ENCODE measurements at places on chromosomes 4 and X.

GRCh38 chr4:107834241-107834794 lies 9.6 kb downstream of the SGMS2 start:
- no peak for DNase-seq

DNA sequence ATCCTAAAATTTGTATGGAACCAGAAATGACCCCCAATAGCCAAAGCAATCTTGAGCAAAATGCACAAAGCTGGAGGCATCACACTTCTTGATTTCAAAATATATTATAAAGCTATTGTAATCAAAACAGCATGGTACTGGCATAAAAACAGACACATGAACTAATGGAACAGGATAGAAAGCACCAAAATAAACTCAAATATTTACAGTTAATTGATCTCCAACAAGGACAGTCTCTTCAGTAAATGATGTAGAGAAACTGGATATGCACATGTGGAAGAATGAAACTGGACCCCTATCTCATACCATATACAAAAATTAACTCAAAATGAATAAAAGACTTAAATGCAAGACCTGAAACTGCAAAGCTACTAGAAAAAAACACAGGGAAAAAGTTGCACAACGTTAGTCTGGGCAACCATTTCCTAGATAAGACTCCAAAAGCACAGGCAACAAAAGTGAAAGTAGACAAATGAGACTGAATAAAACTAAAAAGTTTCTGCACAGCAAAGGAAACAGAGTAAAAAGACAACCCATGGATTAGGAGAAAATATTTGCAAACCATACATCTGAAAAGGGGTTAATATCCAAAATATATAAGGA lies 64.9 kb downstream of the CD99L2 start:
- no peak for DNase-seq

DNA sequence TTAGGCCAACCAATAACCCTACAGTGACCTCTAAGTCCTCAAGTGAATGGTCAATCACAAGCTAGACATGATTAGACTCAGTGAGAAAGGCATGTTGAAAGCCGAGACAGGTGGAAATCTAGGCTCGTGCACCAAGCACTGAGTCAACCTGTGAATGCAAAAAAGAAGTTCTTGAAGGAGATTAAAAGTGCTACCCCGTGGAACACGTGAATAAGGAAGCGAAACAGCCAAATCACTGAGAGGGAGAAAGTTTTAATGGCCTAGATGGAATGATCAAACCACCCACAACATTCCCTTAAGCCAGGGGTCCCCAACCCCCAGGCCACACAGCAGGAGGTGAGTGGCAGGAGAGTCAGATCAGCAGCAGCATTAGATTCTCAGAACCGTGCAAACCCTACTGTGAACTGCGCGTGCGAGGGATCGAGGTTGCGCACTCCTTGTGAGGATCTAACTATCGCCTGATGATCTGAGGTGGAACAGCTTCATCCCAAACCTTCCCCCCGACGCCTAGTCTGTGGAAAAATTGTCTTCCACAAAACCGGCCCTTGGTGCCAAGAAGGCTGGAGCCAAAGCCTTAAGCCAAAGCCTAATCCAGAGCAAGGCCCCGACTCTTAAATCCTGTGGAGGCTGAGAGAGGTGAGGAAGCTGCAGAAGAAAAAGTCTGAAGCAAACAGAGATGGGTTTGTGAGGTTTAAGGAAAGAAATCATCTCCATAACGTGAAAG lies 19.5 kb upstream of the PDE6B start:
- DNase-seq, result no peak

DNA sequence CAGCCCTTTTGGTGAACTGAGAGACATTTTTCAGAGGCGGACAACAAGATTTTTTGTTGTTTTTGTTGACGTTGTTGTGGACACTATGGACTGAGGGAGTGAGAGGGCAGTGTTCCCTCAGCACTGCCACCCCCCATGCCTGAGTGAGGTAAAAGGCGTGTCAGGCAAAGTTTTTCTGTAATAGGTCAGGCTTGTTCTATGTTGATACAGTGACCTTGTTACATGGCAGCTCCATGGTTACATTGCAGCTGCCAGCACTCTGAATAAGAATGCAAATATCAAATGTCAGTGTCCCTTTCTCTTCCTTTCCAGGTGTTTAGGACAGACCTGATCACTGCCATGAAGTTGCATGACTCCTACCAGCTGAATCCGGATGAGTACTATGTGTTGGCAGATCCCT lies 36.6 kb downstream of the JADE1 start:
- no peak for DNase-seq

- DNase-seq, result no peak
These were observed 19.7 kb downstream of the QDPR start for GRCh38 chr4:17492058-17492741.

GRCh38 chr4:89397441-89397840 lies 89.8 kb upstream of the GPRIN3 start:
- DNase-seq, result no peak

- DNase-seq, result no peak
These were observed 54.9 kb downstream of the WDR19 start for GRCh38 chr4:39237179-39237578.

- DNase-seq, result no peak
These were observed 97.4 kb downstream of the NLGN4X start for GRCh38 chrX:6131287-6131686.

DNA sequence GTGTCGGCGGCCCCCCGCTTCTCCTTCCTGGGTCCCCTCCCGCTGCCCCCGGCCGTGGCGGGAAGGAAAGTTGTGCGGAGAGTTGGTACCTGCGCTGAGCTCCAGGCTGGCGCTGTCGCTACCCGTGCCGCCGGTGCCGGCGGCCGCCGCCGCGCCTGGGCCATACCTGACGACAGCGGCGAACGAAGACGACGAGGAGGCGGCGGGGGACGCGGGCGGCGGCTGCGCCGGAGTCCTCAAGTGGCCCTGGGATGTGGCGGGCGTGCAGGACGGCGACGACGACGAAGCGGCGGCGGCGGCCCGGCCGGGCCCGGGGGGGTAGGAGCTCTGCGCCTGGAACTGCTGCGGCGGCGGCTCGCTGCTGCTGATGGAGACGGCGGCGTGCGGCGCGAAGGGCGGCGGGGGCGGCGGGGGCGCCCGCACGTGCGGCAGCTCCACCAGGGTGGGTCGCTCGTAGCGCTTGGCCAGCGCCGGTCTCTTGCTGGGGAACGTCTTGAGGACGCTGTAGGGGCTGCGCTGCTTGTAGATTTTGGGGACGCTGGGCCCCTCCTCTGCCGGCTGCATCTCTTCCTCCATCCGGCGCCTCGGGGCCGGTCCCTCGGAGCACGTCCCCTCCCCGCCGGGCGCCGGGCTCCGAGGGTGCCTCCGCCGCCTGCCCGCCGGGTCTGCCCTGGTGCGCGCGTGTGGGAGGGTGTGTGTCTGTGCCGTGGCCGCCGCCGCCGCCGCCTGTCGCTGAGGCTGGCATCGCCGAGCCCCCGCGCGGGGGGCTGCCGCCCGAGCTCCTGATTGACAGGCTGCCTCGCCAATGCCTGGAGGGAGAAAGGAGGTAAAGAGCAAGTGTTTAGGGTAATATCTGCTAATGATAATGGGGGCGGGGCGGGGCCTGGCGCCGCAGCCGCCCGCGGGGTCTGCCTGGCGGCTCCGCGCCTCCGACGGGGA lies 618 bp downstream of the BEND4 start:
- no peak for DNase-seq

DNA sequence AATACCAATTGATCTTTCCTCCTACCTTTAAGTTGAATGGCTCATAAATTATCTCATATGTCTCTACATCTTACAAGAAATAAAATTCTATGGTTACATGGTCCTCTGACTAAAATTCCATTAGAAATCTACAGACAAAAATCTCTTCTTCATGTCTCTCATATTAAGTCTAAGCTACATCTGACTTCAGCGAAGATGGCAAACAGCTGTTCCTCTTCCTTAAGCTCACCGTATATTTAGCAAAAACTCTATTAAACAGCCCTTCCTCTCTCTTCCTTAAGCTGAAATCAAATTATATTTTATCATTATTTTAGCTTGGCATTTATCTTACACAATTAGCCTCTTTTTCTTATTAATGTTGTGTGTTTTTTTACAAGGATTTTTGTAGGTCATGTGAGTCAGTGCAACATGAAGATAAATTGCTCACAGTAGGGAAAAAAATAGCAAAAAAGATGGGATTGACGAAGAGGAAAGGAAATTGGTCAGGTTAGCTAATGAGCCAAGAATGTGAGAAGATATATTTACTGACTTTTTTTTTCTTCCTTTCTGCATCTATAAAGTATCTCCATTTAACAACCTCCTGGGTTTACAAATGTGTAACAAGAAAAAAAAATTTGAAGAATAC lies 2412.8 kb downstream of the ARAP2 start:
- no peak for DNase-seq

GRCh38 chrX:9258421-9259104 lies 206.3 kb upstream of the TBL1X start:
- no peak for DNase-seq

- DNase-seq, result no peak
These were observed 19.3 kb downstream of the YIPF7 start for GRCh38 chr4:44632089-44632488.

- DNase-seq, result no peak
These were observed 6.5 kb downstream of the CRLF2 start for GRCh38 chrX:1205681-1206611.

GRCh38 chr4:141637565-141637964 lies 1.2 kb downstream of the IL15 start:
- DNase-seq, result no peak

DNA sequence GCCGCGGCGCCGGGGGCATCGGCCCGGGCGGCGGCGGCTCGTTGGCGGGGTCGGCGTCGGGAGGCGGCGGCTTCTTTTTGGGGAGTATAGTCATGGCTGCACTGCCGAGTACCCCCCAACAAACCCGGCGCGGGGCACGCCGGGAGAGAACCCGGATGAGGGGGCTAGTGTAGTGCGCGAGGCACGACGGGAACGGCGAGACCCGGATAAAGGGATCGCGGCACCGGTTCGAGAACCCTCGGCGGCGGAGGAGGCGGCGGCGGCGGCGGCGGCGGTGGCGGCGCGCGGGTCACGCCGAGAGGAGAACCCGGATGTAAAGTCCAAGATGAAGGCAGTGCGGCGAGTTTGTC lies at the start of gene OTUD5:
Gene OTUD5, minus strand, starts transcription at position 131 of the 350 bp plus-strand sequence. Its CDS starts 37 bp downstream, at position 94.
- peak; percentile 51 for DNase-seq

- no peak for DNase-seq
These were observed 223.2 kb downstream of the PCDH7 start for GRCh38 chr4:30943356-30943755.

DNA sequence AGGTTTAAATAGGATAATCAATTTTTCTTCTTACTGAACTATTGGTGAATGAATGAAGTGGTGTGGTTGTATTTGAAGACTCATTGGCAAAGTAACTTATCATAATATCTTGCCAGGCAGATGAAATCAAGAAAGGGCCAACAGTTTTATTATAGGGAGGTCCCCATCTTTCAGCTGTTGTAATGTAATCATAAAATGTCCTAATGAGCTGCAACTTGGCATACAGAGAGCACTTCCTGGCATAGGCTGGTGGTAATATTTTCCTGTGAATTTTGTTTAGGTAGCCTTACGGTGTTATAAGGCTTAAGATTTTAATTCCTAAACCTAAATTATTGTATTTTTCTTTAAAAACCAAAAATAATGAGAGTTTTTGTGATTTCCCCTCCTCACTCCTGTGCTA lies 17.5 kb downstream of the FHIP1A start:
- DNase-seq, result no peak

GRCh38 chrX:150360331-150360730 lies 2.8 kb upstream of the MAMLD1 start:
- DNase-seq, result no peak

GRCh38 chr4:55561889-55562288 lies 15.2 kb upstream of the CLOCK start:
- DNase-seq, result no peak

DNA sequence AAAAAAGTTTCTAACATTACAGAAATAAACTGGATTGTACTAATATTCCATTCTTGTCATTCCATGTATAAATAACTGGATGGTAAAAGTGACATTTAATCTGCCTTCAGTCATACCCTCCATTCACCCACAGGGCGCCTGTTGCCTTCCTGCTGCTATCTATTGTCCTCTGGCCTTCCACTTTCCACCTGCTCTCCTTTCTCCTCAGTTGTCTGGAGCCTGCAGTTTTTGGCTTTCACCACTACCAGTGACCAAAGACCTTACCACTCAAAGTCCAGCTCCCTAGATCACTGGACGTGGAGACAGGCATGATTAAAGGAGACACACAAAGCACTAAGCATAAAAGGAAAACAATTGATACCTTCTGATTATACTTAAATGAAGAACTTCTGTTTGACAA lies 46.2 kb upstream of the NHS start:
- DNase-seq, result no peak

DNA sequence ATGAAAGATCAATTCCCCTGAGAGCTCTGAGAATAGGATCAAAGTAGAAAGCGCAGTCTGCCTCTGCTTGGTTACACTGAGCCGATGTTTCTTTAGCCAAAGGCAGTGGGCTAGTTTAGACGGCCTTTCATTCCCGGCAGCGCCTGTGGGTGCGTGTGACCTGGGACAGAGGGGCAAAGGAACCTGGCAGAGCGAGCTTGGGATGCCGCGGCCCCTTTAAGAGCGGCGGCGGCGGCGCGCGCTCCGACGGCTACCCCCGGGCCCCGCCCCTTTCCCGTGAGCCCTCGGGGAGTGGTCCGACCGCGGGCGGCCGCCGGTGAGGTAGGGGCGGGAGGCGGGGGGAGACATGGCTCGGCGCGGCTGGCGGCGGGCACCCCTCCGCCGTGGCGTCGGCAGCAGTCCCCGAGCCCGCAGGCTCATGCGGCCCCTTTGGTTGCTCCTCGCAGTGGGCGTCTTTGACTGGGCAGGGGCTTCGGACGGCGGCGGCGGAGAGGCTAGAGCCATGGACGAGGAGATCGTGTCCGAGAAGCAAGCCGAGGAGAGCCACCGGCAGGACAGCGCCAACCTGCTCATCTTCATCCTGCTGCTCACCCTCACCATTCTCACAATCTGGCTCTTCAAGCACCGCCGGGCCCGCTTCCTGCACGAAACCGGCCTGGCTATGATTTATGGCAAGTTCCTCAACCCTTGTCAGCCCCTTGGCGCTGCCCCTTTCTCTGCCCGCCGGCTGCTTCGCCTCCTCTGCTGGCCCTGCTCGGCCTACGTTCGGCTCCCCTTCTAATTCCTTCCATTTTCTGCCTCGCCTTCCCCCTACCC lies at the start of gene SLC9A6:
Gene SLC9A6, plus strand, starts transcription at position 279 of the 816 bp plus-strand sequence. Its CDS starts 224 bp downstream, at position 503.
- DNase-seq, result peak; percentile 32

- no peak for DNase-seq
These were observed 76.0 kb downstream of the PDLIM5 start for GRCh38 chr4:94527556-94528233.

DNA sequence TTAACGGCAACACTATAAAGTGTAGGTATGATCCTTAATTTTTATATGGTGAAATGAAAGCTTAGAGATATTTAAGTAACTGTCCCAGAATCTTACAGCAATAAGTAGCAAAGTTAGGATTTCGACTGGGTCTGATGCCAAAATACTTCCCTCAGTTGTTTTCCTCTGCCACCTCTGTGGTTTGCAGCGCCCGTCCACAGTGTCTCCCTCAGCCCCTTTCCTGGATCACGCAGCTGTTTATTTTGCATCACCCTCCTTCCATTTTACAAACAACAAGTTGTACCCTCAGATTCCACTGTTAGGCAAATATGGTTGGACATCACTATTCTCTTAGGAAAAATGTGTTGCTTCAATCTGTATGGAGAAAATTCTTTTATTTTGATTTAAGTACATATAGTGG lies 56.1 kb downstream of the RAPGEF2 start:
- no peak for DNase-seq

- no peak for DNase-seq
These were observed 35.9 kb upstream of the RELL1 start for GRCh38 chr4:37721995-37722638.

- no peak for DNase-seq
These were observed 214.4 kb downstream of the HS3ST1 start for GRCh38 chr4:11214281-11214680.

GRCh38 chrX:24168807-24169206 lies 19.3 kb downstream of the ZFX start:
- DNase-seq, result no peak

- DNase-seq, result no peak
These were observed 58.6 kb upstream of the DCTD start for GRCh38 chr4:182975806-182976205.

Data from DMS79 (cell line).